Esophagus squamous epithelium (tissue), 5 donors: ENCODE measurements at places on chromosomes 11 and 22.

DNA sequence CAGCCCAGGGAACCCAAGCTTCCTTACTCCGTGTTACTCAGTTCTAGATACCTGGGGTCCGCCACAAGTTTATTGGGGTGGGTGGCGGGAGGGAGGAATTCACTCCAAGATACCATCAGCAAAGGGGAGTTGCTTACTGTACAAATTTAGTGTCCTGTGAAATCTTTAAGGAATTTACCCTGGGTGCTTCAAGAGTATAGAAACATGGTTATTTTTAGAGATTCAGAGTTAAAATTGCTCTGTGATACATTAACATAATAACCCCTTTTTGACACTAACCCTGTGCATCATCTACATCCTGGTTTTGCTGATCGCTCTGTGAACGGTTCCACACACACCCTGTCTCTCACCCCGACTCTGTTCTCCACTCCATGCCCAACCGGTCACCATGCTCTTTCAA, 18.9 kb upstream of the LYVE1 start:
- DNase-seq, result no peak
- H3K4me3 ChIP-seq, result no peak overlapping the region
- no peaks in the 10 kb centered on the region for H3K36me3 ChIP-seq

- H3K4me1 ChIP-seq, result no peaks in the 10 kb centered on the region
- no peak for DNase-seq
- no peak overlapping the region for H3K27ac ChIP-seq
Observed at GRCh38 chr11:78641541-78641940, 66.9 kb upstream of the NARS2 start.

GRCh38 chr22:29992341-29993275, 87.7 kb upstream of the HORMAD2 start:
- peaks cover 12% of the 10 kb centered on the region for H3K4me1 ChIP-seq
- no peaks in the 10 kb centered on the region for H3K36me3 ChIP-seq
- no peak overlapping the region for H3K4me3 ChIP-seq
- H3K27me3 ChIP-seq, result no peaks in the 10 kb centered on the region
- H3K27ac ChIP-seq, result peak overlapping the region; percentile 60
- DNase-seq, result no peak

DNA sequence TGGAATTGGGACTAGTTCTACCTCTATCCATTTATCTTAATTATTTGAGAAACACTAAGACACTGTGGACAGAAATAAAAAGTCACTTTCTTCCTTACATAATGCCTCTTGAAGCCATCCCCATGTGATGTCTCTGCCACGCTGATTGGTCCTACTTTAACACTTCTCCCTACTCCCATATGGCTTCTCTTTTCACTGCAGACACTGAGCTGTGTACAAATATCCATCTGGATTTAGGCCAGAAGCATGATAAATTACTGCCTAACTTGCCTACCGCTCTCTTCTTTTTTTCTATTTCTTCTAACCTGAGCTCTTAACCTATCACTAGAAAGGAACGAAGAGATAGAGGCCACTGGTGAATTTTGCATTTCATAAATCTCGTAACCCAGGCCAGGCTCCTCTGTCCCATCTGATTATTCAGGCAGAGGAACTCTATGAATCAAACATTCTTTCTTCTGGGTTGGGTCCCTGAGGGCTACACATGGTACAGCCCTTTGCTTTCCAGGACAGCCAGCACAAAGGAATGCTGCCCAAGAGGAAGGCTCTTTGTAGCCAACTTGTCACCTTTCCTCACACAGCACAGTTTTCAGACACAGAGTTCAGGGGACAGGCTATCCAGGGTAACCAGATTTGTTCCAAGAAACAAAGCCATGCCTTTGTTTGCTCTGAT, 878.5 kb upstream of the LRRC4C start:
- H3K4me1 ChIP-seq, result no peaks in the 10 kb centered on the region
- H3K36me3 ChIP-seq, result no peaks in the 10 kb centered on the region
- H3K4me3 ChIP-seq, result no peak overlapping the region

DNA sequence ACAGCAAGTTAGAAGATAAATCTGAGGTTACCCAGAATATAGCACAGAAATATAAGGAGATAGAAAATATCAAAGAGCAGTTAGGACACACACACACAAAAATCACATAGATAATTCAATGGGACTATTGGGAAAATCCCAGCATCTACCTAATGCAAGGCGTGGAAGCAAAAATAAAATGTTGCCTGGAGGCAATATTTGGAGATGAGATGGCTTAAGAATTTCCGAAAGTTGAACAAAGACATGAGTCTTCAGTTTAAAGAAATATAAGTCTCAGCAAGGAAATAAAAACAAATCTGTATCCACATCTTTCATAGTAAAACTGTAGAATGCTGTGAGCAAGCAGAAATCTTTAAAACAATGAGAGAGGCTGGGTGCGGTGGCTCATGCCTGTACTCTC, 29.5 kb upstream of the ACR start:
- peaks cover 10% of the 10 kb centered on the region for H3K4me1 ChIP-seq
- H3K27ac ChIP-seq, result no peak overlapping the region
- no peak overlapping the region for H3K4me3 ChIP-seq
- no peaks in the 10 kb centered on the region for H3K36me3 ChIP-seq
- DNase-seq, result no peak
- no peaks in the 10 kb centered on the region for H3K27me3 ChIP-seq

DNA sequence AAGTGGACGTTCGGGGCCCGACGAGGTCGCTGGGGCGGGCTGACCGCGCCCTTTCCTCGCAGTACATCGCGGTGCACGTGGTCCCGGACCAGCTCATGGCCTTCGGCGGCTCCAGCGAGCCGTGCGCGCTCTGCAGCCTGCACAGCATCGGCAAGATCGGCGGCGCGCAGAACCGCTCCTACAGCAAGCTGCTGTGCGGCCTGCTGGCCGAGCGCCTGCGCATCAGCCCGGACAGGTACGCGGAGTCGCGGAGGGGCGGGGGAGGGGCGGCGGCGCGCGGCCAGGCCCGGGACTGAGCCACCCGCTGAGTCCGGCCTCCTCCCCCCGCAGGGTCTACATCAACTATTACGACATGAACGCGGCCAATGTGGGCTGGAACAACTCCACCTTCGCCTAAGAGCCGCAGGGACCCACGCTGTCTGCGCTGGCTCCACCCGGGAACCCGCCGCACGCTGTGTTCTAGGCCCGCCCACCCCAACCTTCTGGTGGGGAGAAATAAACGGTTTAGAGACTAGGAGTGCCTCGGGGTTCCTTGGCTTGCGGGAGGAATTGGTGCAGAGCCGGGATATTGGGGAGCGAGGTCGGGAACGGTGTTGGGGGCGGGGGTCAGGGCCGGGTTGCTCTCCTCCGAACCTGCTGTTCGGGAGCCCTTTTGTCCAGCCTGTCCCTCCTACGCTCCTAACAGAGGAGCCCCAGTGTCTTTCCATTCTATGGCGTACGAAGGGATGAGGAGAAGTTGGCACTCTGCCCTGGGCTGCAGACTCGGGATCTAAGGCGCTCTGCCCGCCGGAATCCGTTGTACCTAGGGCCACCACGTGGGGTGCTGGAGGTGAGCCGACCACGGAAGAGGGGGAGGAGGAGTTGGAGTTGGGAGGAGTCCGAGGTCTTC, 771 bp downstream of the MIF start:
- H3K4me1 ChIP-seq, result peaks cover 19% of the 10 kb centered on the region
- H3K36me3 ChIP-seq, result peaks cover 17% of the 10 kb centered on the region
- DNase-seq, result peak; percentile 14
- peak overlapping the region; percentile 97 for H3K27ac ChIP-seq
- H3K4me3 ChIP-seq, result peak overlapping the region; percentile 87

DNA sequence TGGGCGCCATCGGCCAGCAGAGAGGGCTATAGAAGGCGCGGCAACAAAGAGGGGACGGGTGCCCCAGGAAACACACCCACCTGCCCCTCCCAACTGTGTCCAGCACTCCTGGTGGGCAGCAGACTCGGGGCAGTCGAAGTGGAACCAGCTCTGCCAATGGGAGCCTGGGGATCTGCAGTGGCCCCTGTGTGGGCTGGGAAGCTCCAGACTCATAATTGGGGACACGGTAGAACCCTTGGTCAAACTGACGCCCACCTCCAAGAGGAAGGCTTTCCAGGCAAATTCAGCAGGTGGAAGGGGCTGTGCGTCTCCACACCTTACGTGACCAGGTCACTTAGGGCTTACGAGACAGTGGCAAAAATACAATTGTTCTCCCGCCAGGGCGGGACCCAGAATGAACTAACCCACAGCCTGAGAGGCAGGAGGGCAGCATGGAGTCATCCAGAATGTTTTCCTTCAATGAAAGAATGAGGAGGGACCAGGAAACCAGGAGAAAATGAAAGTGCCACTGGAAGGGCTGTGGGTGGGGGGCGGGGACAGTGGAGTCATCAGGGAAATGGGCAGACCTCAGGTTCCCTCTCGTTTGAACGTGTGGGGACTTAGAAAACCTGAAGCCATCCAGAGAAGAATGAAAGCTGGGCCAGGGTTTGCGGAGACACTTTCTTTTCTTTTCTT, 53.2 kb upstream of the SHANK2 start:
- no peaks in the 10 kb centered on the region for H3K4me1 ChIP-seq
- H3K4me3 ChIP-seq, result no peak overlapping the region
- no peak for DNase-seq

DNA sequence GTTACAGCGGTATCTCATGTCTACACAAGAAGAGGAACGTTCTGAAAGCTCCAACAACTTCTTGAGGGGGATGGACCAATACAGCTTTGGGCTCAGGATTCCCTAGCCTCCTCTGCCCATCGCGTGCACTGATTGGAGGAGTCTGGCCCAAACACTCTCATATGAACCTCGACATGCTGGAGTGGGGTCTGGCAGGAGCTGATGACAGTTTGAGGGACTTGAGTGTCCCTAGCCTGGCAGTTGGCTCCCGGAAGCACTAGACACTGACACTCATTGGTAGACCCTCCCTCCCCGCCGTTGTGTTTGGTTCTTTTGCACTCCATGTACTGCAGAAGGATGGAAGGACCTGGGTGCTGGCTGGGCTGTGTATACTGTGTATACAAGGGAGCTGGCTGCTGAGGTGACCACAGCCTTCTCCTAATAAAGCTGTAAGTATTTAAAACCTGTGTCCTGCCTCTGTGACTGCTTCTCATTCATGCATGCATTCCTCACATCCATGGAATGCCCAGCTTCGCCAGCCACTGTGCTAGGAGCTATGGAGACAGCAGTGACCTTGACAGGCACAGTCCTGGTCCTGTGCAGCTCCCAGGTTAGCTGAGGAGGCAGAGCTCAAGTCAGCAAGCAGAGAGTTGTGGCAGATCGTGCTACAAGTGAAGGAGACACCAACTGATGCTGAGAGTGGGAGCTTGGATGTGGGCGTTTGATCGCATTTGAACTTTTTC, 27.9 kb downstream of the ADAMTS15 start:
- no peak for DNase-seq
- no peak overlapping the region for H3K27ac ChIP-seq
- no peaks in the 10 kb centered on the region for H3K36me3 ChIP-seq
- no peaks in the 10 kb centered on the region for H3K27me3 ChIP-seq
- H3K4me3 ChIP-seq, result no peak overlapping the region

- no peaks in the 10 kb centered on the region for H3K36me3 ChIP-seq
- peak within 1 kb of the TSS; percentile 69 for H3K4me3 ChIP-seq
- no peak for DNase-seq
- H3K27ac ChIP-seq, result no peak within 1 kb of the TSS
Observed at GRCh38 chr22:45009606-45010531, at the start of gene PHF21B. TSS of gene PHF21B (minus strand) at chr22:45010005. CDS start at chr22:45009549, 456 bp downstream.

GRCh38 chr11:82680252-82680651, 53.4 kb downstream of the FAM181B start:
- no peak for DNase-seq
- H3K27ac ChIP-seq, result no peak overlapping the region
- H3K4me1 ChIP-seq, result peaks cover 6% of the 10 kb centered on the region
- no peaks in the 10 kb centered on the region for H3K27me3 ChIP-seq
- H3K36me3 ChIP-seq, result no peaks in the 10 kb centered on the region

- DNase-seq, result no peak
- H3K4me1 ChIP-seq, result peaks cover 13% of the 10 kb centered on the region
- peaks cover 5% of the 10 kb centered on the region for H3K36me3 ChIP-seq
- no peaks in the 10 kb centered on the region for H3K27me3 ChIP-seq
Observed at GRCh38 chr22:24112188-24112587, 69.1 kb upstream of the SUSD2 start.

DNA sequence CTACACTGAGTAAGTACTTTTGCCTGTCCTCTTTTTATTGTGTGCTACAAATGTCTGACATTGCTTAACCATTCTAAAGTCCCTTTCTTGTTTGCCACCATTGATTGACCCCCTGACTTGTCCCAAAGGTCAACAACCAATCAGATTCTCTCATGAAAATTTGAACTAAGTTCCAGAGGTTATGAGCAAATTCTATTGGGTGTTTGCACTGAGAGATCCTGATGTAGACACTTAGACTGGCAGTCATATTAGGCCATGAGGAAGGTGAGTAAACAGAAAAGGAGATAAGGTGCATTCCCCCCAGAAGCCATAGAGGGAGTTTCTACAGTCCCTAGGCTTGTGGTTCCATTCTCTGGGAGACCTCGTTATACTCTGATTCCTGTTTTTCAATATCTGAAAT, 101.3 kb upstream of the E2F8 start:
- no peak overlapping the region for H3K27ac ChIP-seq
- peaks cover 14% of the 10 kb centered on the region for H3K4me1 ChIP-seq
- peaks cover 84% of the 10 kb centered on the region for H3K27me3 ChIP-seq
- no peak overlapping the region for H3K4me3 ChIP-seq
- no peak for DNase-seq
